ENCODE measurements at places on chromosomes 6 and 20.

DNA sequence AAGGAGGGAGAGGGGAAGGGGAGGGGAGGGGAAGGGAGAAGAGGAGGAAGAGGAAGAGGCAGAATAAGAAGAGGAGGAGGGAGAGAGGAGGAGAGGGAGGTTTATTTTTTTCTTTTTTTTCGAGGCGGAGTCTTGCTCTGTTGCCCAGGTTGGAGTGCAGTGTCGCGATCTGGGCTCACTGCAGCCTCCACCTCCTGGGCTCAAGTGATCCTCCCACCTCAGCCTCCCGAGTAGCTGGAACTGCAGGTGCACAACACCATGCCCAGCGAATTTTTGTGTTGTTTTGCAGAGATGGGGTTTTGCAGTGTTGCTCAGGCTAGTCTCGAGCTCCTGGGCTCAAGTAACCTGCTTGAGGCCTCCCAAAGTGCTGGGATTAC is 6.1 kb upstream of the GJA10 start:
- DNase-seq = no peak
- H3K36me3 ChIP-seq = no peaks in the 10 kb centered on the region
- peaks cover 23% of the 10 kb centered on the region for H3K27me3 ChIP-seq

DNA sequence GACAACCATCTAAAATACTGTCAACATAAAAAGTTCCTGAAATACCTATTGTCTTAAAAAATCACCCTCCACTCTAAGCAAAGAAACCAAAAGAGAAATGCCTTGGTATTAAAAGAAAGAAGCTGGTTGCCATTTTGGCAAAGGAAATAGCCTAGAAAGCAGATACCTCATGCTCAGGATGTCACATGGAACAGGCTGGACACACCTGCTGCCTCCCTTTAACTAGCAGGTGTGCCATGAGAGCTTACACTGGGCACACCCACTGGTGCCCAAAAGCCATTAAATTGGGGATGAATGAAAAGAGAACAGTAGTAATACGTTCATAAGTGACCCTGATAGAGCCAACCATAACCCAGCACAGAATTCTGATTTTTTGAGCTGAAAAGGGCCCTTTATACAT is 1.5 kb downstream of the SLC23A2 start:
- peak overlapping the region; percentile 69 for H3K4me3 ChIP-seq
- no peaks in the 10 kb centered on the region for H3K36me3 ChIP-seq
- no peak for DNase-seq
- no peak overlapping the region for H3K27ac ChIP-seq
- no peaks in the 10 kb centered on the region for H3K4me1 ChIP-seq
- H3K27me3 ChIP-seq = no peaks in the 10 kb centered on the region

- H3K27ac ChIP-seq = no peak overlapping the region
- peaks cover 6% of the 10 kb centered on the region for H3K4me1 ChIP-seq
- no peaks in the 10 kb centered on the region for H3K36me3 ChIP-seq
- H3K4me3 ChIP-seq = no peak overlapping the region
Observed at GRCh38 chr6:3334555-3334954, 75.8 kb downstream of the PSMG4 start.

- no peak for DNase-seq
- no peak overlapping the region for H3K27ac ChIP-seq
- no peaks in the 10 kb centered on the region for H3K36me3 ChIP-seq
- H3K4me3 ChIP-seq = no peak overlapping the region
- H3K27me3 ChIP-seq = no peaks in the 10 kb centered on the region
Observed at GRCh38 chr6:99114769-99115406, 167.1 kb upstream of the FBXL4 start.
